ENCODE measurements at places on chromosomes 6 and 20.

- DNase-seq = no peak
Observed at GRCh38 chr6:75144386-75144785, 61.5 kb downstream of the COL12A1 start.

GRCh38 chr6:90701146-90701781 is 114.4 kb upstream of the MAP3K7 start:
- no peak for DNase-seq

DNA sequence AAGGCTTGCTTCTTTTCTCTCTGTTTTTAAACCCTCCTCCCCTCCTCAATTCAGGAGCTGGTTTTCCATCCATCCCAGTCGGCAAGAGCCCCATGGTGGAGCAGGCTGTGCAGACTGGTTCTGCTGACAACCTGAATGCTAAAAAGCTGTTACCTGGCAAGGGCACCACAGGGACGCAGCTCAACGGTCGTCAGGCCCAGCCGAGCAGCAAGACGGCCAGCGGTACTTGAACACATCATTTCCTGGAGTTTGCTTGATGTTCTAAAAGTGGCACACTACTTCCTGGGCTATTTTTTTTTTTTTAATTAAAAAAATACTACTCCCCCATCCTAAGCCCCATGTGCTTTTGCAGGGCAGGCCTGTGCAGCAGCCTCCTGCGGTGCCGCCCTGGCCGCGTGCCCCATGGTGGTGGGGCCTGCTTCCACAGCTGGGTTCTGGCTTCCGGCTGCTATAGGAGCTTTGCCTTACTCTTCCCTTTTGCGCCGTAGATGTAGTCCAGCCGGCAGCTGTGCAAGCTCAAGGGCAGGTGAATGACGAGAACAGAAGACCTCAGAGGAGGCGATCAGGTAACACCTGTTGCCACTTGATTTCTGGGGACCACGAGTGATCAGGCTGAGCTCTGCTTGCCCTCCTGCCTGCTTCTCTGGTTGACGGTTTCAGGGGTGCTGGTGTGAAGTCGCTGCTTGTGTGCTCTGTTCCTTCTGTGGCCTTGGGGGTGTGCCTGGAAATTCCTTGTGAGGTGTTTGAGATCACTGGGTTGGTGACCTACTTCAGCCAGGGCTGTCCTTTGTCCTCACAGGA is 7.7 kb downstream of the LSM14B start:
- DNase-seq = peak; percentile 4

- no peak for DNase-seq
Observed at GRCh38 chr6:71513036-71513435, 224.4 kb downstream of the OGFRL1 start.

DNA sequence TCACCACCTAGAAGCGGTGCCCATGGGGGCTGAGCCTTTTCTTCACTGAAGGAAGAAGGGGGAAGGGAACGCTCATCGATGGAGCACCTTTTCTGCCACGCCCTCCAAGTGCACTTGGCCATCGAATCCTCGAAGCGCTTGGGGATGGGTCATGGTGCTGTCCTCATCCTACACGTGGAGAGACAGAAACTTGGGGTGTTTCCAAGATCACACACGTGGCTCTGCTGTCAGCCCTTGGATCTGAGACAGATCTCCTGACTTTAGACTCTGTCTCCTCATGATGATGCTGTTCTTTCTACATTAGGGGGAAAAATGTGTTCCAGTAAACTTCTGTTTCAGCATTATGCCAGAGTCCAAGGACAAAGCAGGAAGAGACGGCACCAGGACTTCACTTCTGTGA is 78.5 kb downstream of the SYNDIG1 start:
- DNase-seq = no peak

DNA sequence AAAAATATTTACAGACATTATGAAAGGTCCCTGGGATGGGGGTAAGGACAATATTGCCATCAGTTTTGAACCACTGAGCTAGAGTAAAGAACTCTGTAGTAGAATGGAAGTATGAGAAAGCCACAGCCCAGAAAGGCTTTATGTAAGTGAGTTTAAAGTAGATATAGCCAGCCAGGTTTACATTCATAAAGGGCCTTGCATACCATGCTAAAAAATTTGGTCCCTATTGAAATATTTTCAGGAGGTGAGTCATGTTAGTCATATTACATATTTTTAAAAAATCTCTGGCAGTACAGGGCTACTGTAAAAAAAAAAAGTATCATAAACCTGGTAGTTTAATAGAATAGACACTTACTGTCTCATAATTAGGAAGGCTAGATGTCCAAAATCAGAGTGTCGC is 3.5 kb downstream of the ZKSCAN8 start:
- no peak for DNase-seq

DNA sequence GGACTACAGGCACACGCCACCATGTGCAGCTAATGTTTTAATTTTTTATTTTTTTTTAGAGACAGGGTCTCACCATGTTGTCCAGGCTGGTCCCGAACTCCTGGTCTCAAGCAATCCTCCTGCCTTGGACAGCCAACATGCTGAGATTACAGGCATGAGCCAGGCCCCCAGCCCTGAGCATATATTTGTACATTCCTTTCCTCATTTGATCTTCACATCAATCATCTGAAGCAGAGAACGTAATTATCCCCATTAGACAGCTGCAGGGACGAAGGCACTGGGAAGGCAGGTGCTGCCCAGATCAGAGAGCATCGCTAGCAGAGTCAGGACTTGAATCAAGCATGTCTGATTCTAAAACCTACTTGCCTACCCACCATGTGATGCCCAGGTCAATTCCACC is 41.0 kb upstream of the SIRPA start:
- DNase-seq = no peak

GRCh38 chr6:25883991-25884390 is 9.9 kb upstream of the SLC17A3 start:
- DNase-seq = no peak

DNA sequence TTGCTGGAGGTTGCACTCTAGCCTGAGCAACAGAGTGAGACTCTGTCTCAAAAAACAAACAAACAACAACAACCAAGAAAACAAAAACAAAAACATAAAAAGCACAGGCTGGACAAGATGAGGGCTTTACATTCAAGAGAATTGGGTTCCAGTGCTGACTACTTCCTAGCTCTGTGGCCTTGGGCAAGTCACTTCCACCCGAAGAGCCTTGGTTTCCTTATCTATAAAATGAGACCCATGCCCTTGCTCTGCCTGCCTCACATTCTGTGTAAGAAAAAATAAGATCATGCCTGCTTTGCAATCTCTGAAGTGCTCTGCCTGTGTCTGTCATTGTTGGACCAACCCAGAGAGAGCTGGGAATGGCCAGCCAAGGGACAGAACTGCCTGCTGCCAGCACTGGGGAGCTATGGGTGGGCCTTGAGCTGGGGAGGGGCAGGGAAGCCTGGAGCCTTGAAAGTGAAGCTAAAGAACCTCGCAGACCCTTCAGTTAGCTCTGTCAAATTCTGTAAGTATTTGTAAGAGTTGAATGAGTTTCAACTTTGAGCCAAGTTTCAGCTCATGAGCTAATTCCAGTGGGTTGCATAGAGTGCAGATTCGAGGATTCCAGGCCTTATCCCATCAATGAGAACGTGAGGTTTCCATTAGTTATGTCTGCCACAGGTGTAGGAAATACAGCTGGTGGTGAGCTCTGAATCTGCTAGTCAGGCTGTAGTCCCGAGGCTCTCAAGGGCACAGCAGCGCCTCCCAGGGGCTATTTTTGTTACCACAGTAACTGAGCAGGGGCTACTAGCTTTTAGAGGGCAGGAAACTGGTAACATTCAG is 93.2 kb downstream of the DLGAP4 start:
- no peak for DNase-seq

- DNase-seq = no peak
Observed at GRCh38 chr6:39243809-39244208, 14.5 kb upstream of the KCNK5 start.

DNA sequence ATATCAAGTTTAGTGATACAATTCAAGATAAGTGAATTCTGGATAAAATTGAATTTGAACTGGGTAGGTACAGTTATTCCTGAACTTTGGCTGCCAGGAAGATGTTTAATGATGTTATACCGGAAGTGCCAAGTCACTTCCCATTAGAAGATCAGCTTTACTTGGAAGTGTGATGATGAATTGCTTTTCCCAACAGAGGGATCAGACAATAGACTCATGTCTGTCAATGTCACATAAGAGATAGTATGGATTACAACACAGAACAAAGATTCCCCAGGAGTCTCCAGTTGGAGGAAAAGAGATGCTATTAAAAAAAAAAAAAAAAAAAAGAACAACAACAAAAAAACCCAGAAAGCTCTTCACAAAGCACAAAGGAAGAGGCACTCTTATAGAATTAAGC is 497.9 kb upstream of the EPHA7 start:
- DNase-seq = no peak

DNA sequence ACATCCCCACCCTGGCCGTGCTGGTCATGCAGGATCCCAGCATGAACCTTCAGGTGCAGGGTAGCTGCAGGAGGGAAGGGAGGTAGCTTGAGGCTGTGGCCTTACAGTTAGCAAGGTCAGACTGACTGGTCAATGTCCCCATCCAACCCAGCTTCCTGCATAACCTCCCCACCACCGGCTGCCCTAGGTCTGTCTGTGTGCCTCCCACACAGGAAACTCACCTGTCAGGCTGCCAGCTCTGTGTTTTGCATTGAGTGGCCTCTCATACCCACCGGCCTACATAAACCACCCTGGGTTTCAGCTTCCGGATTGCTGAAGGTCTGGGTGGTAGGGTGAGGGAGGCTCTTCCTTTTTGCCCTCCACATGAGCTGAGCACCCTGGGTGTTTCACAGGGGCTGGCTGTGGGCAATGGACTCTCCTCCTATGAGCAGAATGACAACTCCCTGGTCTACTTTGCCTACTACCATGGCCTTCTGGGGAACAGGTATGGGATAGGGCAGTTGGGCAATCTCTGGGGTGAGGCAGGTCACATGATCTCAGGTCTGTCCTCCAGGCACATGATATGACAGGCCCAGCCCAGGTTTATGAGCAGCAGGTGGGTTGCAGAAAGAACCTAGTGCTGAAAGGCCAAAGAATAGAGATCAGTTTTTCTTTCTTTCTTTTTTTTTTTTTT is 1.8 kb downstream of the CTSA start:
- no peak for DNase-seq

DNA sequence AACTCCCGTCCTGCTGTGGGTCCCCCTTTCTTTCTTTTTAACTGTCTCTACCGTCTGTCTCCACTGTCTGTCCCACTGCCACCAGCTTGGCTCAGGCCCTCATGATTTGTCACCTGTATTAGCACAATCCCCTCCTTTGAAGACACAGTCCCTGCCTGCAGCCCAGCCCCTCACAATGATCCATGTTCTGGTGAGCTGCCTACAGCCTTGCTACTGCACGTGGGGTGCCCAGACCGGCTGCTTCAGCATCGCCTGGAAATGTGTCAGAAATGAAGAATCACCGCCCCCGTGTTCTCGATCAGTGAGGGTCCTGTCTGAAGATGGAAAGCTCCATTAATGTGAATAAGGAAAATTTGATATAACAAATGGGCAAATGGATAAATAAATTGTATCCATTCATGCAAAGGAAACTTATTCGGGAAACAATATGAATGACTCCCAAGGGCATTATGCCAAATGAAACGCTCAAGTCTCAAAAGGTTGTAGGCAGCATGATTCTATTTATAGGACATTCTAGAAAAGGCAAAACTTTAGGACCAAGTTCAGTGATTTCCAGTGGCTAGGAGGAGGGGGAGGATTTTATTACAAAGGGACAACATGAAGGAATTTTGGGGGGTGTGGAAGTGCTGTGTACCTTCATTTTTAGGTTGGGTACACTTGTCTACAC is 59.4 kb upstream of the CD83 start:
- DNase-seq = no peak

DNA sequence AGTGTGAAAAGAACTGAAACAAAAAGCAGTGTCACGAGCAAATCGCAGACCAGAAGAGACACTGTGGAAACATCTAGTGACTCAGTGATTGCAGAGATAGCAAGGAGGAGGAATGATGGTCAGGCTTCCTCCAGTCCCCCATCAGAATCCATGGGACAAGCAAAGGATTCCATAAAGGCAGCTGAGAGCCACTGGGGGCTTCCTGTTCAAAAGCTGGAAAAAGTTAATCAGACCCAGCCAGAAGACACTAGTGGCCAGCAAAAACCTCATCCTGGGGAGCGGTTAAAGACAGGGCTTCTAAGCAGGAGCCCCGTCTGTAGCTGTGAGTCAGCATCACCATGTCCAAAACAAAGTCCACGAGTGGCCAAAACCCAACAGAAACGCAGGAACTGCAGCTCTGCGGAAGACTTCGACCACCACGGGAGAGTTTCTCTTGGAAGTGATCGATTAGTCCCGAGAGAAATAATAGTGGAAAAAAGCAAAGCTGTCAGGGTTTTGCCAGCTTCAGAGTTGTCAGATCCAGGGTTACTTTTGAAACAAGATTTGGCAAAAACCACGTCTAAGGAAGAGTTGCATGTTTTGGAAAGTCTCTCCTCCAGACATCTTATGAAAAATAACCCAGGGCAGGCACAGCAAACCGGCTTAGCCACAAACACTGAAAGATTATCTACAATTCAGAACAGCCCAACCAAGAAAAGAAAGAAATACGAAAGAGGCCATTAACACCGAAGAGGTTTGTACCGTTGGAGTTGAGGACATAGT is 51.0 kb downstream of the JAG1 start:
- DNase-seq = no peak

DNA sequence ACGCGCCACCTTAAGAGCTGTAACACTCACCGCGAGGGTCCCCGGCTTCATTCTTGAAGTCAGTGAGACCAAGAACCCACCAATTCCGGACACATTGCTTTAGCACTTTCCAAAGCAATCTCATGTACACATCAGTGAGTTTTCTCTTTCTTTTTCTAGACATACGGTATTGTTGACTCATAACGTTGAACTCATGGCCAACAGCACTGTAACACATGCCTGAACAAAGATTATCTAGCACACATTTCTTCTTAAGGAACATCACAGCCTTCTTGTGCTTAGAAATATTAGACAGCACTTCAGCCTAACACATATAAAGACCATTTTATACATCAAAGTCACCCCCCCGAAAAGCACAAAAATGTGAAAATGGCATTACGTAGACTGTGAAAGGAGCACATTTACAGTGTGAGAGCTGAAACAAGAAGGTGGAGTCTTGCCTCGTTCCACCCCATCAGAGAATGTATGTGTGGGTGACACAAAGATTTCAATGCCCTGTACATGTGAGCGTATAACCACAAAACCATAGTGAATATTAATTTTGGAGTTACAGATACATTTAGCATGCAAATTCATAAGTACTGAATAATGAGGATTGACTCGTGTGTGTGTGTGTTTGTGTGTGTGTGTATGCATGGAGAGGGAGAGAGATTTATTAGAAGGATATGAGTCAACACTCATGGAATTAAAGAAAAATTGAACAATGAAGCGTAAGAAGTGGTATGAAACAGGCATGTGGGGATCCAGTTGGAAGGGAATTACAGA is 134.1 kb downstream of the FAM83B start:
- no peak for DNase-seq

DNA sequence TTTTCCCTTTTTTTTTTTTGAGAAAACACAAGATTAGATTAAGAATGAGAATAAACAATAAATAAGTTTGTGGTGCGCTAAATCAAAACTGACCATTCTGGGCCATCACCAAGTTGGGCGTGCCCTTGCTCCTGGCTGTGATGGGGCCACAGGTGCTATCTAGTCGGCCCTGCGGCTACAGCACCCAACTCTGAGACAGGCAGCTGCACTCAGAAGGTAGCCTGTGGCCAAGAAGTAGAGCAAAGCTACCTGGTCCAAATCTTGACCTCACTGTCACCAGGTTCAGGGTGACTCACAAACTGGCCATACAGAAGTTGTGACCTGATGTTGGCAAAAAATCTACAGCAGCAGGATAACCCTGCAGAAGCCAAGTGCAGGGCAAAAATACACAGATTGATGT is 3.4 kb downstream of the TXNDC5 start:
- DNase-seq = no peak

- peak; percentile 15 for DNase-seq
Observed at GRCh38 chr6:149228311-149228955, 89.1 kb upstream of the TAB2 start.
